Stimulated activated CD8-positive, alpha-beta memory T cell treated with anti-CD3 and anti-CD28 coated beads, Interleukin-15, amount 100 ng/mL, for 24 hours (primary cell): ENCODE measurements at places on chromosomes 13 and 19.
A peak's percentile ranks its signal among the peaks of the same experiment; 100 is the strongest.

GRCh38 chr13:112765731-112766130 is 75.9 kb downstream of the ATP11A start:
- DNase-seq: no peak

DNA sequence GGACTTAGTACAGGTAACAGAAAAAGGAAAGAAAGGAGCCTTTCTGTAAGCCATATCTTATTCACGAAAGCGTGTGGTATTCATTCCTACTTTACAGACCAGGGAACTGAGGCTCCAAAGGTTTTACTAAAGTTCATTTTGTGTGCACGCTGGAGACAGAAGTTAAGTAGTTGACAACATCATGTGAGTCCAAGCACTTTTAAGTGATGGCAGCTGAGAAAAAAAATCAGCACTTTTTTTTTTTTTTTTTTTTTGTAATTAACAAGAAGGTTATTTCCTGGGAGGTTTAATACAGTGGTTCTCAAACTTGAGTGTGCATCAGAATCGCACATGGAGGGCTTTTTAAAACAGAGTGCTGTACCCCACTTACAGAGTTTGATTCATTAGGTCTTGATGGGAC is 2.0 kb downstream of the DNAJC3 start:
- DNase-seq: no peak

- DNase-seq: peak; percentile 53
Measured at GRCh38 chr19:49469828-49470614, 4.0 kb upstream of the FLT3LG start.

DNA sequence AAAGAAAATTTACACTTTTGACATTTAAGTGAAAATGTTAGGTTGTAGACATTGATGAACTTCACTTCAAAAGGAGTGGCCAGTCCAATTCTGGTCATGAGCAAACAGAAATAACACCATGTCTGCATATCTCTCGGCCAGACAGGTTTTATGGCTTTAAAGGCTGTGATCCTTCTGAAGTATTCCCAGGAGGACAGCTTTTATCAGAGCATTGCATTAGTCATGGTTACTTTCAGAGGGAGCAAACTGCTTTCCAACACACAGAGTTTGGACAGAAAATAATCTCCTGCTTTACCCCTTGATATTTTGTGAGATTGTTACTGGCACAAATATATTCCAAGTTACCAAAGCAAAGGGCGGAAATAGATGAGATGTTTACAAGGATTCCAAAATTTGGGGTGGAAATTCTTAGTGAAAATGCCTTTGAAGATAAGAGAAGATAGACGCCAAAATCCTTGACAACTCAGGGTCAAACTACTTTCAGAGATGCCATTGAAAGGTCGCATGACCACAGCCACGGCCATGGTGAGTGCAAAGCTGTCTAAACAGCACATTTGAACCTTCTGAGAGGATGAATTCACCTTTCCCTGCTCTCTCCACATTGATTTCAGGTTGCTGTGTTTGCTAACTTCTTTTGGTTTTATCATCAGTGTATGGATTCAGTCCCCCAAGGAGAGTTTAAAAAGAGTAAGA is 584.5 kb upstream of the SGCG start:
- no peak for DNase-seq

GRCh38 chr13:46173656-46174055 is 8.3 kb downstream of the LCP1 start:
- DNase-seq: no peak

GRCh38 chr13:76973920-76974617 is 17.8 kb upstream of the CLN5 start:
- no peak for DNase-seq

DNA sequence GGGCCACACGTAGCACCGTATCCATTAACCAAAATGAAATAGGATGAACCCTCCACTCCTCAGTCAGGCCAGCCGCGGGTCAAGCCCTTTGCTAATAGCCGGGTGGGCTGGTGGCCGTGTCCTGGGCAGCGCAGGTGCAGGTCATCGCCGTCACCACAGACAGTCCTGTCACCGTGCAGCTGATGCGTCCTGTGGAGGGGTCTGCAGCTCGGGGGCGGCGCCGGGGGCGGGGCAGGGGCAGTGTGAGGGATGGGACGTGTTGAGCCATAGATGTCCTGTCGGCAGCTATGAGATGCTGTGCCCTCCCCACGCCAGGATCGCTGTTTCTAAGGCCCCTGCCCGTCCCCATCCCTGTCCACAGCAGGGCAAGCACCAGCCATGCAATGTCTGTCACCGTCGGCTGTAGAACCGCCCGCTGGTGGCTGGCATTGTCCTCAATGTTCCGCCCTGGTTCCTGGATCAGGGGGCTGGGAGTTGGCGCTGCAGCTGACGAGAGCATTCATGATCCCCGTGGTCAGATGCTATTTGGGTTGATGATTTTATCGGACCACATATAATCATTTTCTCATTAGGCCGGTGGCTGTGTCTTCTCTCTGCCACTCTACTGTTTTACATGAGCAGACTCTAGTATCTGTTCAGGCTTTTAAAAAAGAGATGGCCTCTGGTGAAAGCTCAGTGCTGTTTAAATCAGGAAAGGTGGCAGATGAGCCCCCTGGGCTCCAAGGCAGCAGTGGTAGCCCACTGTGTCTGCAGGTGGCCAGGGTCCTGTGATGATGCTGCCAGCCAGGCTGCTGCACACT is 126.1 kb downstream of the KDM4B start:
- DNase-seq: no peak

- DNase-seq: peak; percentile 64
Measured at GRCh38 chr19:38949580-38950367, 19.0 kb downstream of the MRPS12 start.

DNA sequence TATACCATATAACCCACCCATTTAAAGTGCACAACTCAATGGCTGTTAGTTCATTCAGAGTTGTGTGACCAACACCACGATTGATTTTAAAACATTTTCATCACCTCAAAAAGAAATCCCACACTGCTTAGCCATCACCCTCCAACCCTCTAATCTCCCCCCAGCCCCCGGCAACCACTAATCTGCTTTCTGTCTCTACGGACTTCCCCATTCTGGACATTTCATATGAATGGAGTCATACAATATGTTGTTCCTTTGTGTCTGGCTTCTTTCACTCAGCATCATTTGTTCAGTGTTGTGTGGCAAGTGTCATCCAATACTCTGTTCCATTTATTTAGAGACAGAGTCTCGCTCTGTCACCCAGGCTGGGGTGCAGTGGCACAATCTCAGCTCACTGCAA is 4.0 kb upstream of the PNMA8B start:
- DNase-seq: no peak

DNA sequence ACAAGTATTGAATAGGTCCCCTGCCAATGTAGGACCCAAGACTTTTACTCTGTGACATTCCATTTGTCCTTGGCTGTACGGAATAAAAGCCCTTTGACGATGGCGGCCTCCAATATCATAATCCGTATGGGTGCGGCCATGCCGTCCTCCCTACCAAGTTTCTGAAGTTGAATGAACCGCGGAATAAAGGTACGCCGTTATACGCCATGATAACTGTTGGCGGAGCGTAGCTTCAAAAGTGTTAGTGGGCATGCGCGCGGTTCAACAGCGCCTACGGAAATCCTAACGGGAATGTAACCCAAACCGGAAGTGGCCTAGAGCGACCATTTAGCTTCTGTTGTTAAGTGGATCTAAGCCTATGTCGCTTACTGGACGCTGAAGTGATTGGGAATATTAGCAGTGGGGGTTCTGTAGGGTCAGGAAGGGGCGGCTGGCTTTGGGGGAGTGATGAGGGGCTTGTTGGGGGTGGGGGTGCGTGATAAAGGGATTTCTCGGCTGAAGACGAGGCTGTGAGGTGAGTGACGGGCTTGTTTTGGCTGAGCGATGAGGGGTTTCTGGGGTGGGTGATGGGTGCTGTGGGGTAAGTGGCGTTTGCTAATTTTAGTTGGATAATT is at the start of gene ZNF175:
ZNF175 (plus strand) TSS at position 322 of the 614 bp plus-strand sequence. CDS start 2,047 bp downstream, outside the sequence.
- peak; percentile 60 for DNase-seq

DNA sequence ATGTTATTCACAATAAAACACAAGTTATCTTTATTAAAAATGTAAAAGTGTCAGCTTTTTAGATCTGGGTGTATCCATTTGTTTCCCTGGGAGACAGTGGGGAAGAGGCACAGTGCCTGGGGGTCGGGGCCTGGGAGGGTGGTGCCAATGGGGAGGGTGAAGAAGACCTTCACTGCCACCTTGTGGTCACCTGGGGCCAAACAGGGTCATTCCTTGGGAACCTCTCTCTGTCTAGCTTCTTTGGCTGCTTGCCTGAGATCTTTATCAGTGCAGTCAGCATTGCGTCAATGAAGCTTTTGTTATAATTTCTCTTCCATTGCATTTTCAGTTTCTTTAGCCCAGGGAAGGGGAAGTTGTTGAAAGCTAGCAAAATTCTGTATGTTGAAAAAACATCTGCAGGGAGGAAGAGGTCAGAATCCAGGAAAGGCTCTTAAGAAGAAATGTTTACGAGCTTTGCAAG is 39.1 kb downstream of the PCDH8 start:
- DNase-seq: no peak

DNA sequence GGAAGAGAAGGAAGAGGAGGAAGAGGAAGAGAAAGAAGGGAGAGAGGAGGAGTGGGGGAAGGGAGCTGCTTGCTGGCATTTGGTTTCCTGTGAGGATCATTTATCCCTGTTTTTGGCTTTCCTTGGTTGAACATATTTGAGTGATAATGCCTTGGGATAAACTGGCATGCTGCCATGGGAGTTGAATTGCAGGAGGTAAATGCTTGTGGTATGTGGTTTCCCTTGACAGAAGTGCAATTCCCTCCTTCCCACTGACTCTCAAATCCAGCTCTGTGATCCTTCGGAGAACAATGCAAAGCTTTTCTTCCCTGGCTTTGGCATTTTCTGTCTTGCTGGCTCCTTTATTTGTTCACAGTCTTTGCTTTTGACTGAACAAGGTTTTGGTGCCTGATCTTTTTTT is 27.2 kb upstream of the CBY2 start:
- DNase-seq: no peak

GRCh38 chr13:99969453-99969918 is 2.1 kb downstream of the ZIC5 start:
- DNase-seq: no peak

DNA sequence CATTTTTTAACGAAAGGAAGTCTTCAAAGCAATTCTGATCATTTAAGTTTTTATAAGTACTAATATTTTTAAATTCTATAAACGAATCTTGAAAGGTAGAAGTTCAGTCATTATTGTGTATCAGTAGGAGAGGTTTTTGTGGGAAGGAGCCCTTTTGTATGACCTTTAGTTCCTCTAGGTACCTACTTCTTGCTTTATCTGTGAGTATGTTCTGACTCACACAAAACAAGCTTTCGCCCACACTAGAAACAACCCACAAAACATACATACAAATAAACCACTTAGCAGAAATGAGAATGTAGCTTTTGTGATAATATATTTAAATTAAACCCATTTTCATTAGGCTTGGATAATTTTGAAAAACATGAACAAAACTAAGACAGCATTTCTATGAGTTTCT is 27.8 kb downstream of the ERCC5 start:
- no peak for DNase-seq

GRCh38 chr19:13022859-13023636 is 27.8 kb downstream of the NFIX start:
- DNase-seq: no peak

GRCh38 chr13:27952876-27953675 is 16.0 kb downstream of the CDX2 start:
- no peak for DNase-seq

DNA sequence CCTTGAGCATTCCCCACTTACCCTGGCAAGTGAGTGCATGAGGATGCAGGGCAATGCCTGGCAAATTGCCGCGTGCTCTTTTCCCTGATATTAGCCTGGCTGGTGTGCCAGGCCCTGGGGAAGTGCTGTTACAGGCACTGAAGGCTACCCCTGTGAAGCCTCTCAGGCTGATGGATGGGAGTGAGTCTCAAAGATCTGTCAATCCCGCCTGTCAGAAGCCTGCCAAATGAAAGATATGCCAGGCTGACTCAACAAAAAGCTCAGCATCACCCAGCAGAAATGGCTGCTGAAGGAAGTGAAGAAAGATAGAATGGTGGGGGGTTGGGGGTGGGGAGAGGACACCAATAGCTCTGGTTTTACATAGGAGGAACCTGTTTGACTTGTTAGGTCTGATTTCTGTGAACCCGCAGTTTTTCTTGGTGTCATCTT is 112.1 kb downstream of the LACC1 start:
- DNase-seq: no peak

GRCh38 chr19:44608391-44608821 is 5.0 kb upstream of the IGSF23 start:
- no peak for DNase-seq

DNA sequence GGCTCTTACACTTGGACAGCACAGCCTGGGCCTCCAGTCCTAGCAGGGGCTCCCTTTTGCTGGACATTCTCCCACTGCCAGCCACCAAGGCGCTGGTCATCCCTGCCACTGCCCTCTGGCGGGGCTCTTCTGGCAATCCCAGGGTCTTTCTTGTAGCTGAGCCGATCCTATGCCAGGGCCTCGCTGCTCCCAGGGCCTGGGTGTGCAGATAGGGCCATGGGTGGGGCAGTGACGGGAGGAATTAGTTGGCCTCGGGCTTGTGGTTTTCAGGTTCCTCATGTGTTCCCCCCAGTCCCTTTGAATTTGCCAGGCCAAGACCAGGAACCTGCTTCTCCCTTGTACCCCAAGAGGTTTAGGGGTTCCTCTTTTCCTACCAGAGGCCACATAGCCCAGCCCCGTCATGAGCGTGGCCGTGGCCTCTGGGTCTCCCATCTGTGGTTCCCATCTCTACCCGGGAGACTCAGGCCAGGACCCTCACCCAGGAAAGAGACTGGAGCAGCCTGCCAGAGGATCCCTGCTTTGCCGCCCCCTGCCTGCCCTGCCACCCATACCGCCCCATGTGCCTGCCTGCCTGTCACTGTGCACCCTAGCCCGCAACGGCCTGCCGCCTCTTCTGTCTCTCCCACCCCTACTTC is 26.2 kb downstream of the TMED1 start:
- no peak for DNase-seq

- no peak for DNase-seq
Measured at GRCh38 chr13:101916108-101916774, 463.8 kb downstream of the ITGBL1 start.

GRCh38 chr13:99354371-99354951 is 47.3 kb upstream of the GPR183 start:
- no peak for DNase-seq

DNA sequence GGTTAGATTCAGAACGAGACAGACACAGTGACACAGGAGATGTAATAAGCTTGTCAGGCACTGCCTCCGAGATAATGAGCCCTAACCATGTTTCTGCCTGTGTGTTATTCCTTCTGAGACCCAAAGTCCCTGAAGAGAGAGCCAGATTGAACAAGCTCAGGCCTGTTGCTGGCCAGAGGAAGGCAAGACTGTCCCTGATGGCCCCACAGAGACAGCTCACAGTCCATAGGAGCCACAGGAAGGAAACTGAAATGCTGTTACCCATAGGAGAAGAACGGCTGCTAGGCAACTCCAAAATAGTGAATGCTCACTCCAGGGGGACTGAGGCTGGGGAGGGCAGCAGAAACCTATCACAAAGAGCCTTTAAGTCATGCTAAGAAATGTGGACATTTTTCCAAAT is 31.8 kb upstream of the RFXAP start:
- no peak for DNase-seq

- DNase-seq: no peak
Measured at GRCh38 chr19:40542202-40542859, 34.3 kb upstream of the SHKBP1 start.

DNA sequence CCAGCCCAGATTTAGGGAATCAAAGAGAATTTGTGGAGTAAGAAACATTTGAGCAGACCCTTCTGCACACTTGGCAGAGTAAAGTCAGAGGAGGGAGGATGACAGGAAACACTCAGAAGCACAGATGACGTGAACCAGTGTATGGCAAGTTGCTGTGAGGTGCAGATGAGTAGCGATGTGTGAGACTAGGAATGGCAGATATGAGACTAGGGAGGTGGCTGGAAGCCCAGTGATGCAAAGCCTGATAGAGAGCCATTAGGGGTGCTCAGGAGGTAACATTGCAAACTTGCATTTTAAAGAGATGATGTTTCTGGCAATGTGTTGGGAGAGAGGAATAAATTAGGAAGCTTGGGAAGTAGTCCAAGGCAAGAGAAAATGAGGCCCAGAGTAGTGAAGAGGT is 44.0 kb downstream of the PCDH17 start:
- DNase-seq: no peak
